ENCODE measurements at places on chromosomes 4 and X.

DNA sequence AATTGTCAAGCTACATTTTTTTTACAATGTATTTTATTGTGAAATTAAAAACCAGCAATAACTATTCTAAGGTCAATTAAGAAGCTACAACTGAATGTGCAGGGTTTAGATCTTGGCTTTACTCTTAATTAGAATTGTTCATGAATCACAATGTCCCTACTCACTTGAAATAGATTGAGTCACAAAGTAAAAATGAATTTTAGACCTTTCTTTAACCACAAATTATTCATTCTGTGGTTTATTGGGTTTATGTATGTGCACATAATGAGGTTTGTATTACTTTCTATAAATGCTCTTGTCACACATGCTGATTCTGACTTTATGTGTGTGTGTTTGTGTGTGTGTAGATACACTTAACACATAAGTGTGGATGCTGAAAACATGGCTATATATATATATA, 647.0 kb upstream of the AADAT start:
- no peak for DNase-seq

GRCh38 chr4:13151194-13151593, 332.9 kb downstream of the RAB28 start:
- DNase-seq = no peak

DNA sequence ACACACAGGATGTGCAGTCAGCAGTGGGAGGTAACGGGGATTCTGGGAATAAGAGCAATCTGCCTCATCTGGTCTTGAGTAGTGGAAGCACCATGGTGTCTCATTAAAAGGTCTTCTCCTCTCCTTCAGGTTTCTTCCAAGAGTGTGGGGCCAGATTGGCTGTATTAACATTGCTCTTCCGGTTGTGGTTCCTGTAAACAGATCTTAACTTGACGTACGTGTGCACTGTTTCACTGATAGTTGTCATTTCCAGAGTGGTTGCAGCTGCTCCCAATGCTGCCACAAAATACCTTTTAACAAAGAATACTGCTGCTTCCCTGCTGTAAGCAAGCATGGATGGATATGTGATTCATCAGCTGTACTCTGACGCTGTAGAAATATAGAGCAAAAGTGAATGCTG, 1443.4 kb upstream of the TENM3 start:
- DNase-seq = no peak

DNA sequence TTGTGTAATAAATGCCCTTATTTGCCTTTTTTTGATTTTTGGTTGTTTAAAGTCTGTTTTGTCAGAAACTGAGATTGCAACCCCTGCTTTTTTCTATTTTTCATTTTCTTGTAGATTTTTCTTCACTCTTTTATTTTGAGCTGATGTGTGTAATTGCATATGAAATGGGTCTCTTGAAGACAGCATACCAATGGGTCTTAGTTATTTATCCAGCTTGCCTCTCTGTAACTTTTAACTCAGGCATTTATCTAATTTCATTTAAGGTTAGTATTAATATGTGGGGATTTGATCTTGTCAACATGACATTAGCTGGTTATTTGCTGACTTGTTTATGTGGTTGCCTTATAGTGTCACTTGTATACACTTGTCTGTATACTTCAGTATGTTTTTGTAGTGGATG, 378.0 kb downstream of the CPXCR1 start:
- DNase-seq = no peak

DNA sequence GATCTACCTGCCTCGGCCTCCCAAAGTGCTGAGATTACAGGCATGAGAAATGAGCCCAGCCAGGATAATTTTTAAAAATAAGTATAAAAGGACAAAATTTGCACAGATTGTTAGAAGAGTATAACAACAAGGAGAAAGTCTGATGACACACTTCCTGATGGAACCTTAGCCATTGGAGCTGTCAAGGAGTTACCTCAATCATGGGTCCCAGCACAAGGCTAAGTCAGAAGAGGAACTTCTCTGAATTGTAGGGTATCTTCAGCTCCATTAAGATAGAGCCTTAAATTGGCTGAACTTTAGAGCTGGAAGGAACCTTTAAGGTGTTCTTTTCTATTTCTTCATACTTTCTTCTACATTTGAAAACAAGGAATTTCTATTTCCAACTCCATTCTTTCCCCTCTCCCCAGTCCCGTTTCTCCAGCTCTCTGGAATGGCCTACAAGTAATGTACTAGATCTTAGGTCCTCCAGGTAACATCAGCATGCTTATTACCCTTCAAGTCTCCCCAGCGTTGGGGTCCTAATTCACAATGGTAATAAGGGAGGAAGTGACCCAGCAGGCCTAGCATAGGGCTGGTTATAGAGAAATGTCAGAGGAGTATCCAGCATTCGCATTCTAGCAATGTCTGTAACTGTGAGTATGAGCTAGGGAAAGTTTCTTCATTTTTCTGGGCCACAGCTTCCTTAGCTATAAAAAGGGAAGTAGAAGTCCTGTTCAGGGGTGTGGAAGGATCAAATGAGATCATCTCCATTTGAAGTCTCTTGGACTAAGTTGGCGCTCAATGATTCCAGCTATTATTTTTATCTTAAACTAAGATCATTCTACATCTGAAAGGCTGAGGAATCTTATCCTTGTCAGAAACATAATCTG, 18.5 kb upstream of the RBPJ start:
- no peak for DNase-seq

GRCh38 chr4:76016393-76016792, 6.9 kb downstream of the CXCL10 start:
- DNase-seq = no peak

DNA sequence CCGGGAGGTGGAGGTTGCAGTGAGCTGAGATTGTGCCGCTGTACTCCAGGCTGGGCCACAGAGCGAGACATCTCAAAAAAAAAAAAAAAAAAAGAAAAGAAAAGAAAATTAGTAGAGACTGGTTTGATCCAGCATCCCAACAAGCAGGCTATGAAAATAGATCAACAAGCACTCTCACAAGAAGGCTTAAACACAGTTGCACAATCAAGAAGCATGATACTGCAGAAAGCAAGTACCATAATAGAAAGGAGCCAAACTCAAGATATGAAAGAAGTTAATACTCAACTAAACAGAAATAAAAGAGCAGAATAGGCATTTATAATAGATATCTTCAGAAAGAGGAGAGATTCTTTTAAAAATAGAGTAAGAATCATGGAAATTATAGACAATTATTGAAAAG, 10.6 kb downstream of the TLR6 start:
- no peak for DNase-seq

- DNase-seq = no peak
Observed at GRCh38 chr4:188992706-188993105, 853.5 kb downstream of the TRIML1 start.

DNA sequence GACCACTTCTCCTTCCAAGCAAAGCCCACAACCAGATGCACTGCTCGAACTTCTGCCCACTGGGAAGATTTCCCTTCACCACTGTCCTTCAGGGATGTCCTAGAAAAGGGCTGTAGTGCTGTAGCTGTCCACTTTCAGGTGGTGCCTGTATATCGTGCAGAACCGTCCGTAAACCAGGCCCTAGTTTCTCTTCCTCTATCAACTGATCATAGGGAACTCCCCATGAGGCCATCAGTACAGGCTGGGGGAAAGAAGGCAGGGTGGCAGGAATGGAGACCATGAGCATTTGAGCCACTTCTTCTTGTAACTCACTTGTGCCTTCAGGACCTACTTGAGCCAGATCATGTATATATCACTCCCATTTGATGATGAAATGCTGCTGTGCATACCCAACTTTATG, 57.3 kb upstream of the FAM9B start:
- DNase-seq = no peak

DNA sequence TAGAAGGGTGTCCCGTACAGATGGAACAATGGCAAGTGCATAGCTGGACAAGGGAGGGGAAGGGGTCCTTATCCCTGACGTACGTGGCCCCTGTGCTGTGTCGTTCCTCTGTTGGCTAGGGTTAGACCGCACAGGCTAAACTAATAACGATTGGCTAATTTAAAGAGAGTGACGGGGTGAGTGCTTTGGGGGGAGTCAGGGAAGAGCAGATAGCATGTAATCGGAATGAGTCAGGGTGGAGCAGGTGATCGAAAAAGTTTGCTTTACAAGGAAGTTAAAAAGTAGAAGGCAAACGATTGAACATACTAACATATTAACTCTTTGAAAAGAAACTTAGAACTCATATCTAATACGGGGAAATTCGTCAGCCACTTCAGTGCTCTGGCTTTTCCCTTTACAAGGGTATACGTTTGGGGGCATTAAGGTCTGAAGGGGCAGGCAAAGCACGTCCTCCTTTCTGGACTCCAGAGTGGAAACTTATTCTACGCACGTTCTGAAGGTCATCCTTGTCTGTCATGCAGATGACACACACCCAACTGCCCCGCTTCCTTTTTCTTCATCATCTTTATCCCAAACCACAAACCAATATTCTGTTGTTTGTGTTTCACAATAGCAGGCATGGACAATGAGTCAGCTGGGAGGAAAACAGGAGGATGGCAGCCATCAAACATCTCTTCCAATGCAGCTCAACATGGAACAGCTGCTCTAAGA, 10.2 kb upstream of the CRLF2 start:
- no peak for DNase-seq

DNA sequence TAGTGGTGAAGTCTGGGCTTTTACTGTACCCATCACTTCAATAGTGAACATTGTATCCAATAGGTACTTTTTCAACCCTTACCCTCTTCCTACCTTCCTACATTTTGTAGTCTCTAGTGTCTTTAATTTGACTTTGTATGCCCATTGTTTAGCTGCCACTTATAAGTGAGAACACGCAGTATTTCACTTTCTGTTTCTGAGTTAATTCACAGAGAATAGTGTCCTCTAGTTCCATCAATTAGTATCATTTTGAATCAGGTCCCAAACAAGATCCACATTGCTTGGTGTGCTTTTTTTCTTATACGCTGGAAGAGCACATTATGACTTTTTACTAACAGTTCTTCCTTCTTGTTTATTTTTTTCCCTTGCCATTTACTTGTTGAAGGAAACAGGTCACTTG, 176.0 kb upstream of the WDFY3 start:
- DNase-seq = no peak

GRCh38 chr4:25500626-25501316, 123.7 kb downstream of the ANAPC4 start:
- DNase-seq = no peak

- DNase-seq = no peak
Observed at GRCh38 chrX:71618303-71618721, at the start of gene CXCR3. TSS of gene CXCR3 (minus strand) at chrX:71618511. CDS start at chrX:71618449, 62 bp downstream.

DNA sequence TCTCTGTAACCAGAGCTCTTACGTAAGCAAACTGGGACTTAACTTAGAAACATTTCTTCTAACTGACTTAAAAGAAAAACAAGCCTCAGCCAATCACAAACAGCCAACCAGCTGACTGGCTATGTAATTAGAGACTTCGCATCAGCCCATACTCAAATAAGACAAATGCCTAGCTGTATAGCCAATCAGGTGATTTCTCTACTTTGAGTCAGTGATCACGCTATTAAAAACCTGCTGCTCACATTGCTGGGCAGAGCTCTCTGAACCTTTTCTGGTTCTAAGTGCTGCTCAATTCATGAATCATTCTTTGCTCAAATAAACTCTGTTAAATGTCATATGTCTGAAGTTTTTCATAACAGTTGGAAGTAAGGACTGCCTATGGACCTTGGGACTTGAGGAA, 9.9 kb upstream of the SMIM10L2A start:
- peak; percentile 11 for DNase-seq

- no peak for DNase-seq
Observed at GRCh38 chrX:32987142-32987541, 224.2 kb downstream of the DMD start.

DNA sequence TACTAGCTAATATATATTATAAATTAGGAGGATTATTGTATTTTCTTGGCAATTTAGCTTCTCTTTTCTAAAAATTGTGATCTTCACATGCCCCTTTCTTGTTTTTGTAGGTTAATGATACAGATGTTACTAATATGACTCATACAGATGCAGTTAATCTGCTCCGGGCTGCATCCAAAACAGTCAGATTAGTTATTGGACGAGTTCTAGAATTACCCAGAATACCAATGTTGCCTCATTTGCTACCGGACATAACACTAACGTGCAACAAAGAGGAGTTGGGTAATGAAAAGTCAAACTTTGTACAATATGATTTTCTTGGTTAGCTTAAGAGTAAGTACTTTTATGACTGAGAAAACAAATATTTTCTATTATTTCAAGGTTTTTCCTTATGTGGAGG, 74.1 kb downstream of the SLC10A6 start:
- no peak for DNase-seq

DNA sequence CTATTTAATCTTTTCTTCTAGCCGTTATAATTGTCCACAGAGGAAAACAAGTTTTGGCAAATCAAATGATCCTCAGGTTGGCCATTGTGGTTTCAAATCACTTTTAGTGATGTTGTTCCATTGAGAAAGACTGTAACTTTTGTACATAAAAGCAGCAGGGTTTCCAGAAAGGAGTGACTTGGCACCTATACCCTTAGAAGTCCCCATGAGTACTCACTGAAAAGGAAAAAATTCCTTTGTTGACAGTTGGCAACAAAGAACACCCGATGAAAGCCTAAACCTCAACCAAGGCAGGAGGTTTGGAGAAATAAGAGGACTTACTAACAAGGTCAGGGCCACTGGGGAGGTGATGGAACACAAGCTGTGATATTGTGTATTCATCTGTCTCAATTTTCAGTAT, 474.4 kb downstream of the RAPGEF2 start:
- DNase-seq = no peak

GRCh38 chr4:140078366-140078765, 75.6 kb downstream of the MAML3 start:
- no peak for DNase-seq

DNA sequence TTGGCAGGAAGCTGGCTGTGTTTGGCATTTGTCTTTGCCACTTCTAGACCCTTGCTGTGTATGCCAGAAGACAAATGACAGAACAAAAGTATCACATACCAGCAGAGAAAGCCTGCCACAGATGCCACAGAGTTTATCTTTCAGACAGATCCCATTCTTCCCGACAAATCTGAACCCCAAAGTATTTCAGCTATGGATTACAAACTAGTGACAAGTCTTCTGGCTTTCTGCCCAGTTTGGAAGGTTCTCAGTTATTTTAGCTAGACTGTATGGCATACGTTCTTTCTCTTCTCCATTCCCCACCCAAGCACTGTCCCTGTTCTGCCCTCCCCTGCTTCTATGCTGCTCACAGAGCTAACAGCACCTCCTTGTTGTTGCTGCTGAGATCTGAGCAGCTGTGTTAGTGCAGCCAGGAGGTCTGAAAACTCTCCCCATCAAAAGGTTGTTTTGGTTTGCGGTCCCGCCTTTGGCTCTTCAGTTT, 236.7 kb downstream of the FRAS1 start:
- DNase-seq = no peak

GRCh38 chr4:8345946-8346814, 76.6 kb downstream of the HTRA3 start:
- peak; percentile 81 for DNase-seq

- no peak for DNase-seq
Observed at GRCh38 chr4:85762529-85762871, 287.6 kb downstream of the ARHGAP24 start.

Measured in vagina (tissue), 2 donors.